ENCODE measurements at places on chromosomes 11 and 22.

DNA sequence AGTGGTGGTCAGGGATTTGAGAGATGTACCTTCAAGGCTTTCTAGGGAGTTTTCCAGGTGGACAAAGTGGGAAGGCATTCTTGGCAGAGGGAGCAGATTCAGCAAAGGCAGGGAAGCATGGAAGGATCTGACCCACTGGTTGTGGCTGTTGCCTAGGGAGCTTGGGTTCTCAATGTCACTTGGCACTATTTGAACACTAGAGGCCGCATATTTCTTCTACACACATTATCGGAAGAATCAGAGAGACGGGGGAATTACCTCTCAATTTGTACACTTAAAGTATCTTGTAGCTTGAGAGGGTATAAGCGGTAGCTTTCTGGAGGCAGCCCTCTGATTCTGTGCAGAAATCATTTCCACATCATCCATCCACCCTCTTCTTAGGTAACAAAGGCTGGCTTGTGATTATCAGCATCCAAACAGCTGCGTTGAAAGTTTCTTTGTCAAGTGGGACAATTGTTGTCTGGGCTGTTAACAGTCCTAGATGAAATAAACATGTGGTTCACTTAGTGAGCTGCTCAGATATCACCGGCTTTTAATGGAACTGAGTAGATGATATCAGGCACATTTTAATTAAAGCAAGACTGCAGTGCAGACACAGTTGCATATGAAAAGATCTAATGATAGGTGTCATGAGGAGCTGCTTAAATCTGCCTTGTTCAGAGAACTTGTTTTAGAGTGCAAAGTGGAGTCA is 2.6 kb downstream of the NELL1 start:
- no peak for DNase-seq

DNA sequence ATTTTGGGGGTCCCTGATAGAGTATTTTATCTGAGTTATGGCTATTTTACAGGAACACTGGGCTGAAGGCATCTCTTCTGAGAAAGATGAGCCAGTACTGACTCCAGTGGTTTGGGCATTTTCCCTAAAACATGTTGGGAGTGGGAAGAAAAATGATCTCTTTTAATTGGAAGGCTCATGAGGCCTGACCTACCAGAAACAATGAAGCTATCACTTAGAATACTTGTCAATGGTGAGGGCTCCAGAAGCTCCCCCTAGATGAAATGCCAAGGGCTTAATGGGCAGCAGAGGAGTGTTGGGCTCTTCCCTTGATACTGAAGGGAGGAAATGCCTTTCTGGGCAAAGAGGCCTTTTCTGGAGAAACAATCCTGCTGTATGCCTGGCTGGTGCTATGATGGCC is 63.5 kb upstream of the BDNF start:
- DNase-seq, result no peak

DNA sequence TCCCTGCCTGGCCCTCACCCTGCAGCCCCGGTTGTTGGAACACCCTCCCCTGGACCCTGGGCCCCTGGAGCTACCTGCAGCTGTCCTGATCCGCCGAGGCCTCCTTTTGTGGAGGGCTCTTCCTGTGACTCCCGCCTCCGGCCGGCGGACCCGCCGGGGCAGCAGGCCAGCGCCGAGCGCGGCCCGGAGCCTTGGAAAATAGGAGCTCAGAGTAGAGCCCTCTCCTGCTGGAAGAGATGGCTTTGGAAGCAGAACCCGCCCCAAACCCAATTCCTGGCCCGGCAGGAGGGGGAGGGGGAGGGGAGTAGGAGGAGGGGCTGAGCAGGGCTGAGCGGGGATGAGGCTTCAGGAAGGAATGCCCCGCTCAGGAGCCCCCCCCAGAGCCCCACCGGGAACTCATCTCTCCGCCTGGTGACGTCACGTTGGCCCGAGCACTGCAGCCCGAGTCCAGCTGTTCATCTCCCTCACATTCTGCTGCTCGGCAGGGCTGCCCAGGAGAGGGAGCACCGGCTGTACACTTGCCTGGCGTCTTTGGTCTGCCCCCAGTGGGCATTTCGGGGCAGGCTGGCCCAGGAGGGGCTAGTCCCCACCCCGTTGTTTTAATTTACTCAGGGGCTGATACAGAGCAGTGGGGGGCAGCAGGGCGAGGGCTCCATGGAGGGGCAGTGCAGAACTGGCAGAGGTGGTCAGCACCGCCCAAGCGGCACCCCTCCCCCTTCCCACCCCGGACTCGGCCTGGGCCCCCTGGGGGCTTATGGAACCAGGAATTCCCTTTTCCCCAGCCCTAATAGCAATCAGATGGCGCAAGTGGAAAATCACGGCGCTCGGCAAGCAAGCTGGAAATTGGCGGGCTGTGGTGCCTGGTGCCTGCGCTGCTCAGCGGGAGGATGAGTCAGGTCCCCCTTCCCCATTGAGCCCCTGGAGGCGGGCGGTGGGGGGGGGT is at the start of gene MRGPRF:
Gene MRGPRF, minus strand, starts transcription at position 238 of the 943 bp plus-strand sequence. CDS start 3,345 bp downstream, outside the sequence.
- no peak for DNase-seq

GRCh38 chr11:46339816-46340215 is 7.4 kb upstream of the DGKZ start:
- DNase-seq, result no peak

GRCh38 chr22:19892257-19892879 is 37.7 kb upstream of the GNB1L start:
- DNase-seq, result no peak

DNA sequence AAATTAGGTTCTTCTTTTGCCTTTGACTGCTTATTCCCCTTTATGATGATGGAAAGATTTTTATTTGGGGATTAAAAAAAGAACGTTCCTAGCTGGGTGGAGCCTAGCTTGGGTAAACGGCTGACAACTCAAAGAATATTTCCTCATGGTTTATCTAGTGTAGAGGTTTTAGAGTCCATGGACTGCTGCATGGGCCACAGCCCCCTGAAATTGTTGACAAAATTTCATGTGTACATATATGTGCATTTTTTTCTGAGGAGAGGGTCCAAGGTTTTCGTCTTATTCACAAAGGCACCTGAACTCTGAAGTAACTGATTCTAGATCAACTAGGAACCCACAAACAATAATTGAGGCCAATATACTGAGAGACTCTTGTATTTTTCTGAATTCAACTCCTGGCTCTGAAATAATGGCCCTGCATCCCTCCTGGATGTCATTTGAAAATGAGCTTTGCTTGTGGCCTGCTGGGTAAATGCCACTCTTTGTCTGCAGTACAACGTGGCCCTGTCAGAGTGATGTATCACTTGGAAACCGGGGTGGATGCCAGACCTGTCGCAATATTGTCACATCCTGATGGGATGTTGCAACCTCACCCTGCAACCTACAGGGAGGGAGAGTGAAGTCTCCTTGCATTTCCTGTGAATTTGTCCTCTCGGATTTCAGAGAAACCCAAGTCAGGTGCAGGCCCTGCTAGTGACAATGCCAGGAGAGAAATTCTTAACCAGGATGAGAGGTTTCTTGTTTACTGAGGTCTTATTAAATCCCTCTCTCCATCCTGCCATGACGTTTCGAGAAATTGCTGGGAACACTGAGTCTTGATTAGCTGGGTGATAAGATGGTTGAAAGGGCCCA is 33.8 kb downstream of the EHF start:
- no peak for DNase-seq
